ENCODE measurements at places on chromosomes 3 and 15. TPM values are rescaled to one million over a fixed set of nuclear protein-coding genes. Genes with fewer than 3 reads are reported as not detected.

The SERINC4 gene
- 0.09 TPM for total RNA-seq

The NOX5 gene
- total RNA-seq = 0.24 TPM

The CPNE9 gene
- total RNA-seq = 0.29 TPM

The ANKRD63 gene
- 0.40 TPM for total RNA-seq

The ADPRH gene
- total RNA-seq = 4.1 TPM

The SYNM gene
- 28.6 TPM for total RNA-seq

The SKOR1 gene
- total RNA-seq = not detected

The IL16 gene
- total RNA-seq = 0.02 TPM

The RTP3 gene
- total RNA-seq = not detected

The SIDT1 gene
- 0.32 TPM for total RNA-seq

The SUSD5 gene
- total RNA-seq = 3.7 TPM

The AZI2 gene
- total RNA-seq = 36.8 TPM

The MUSTN1 gene
- 0.21 TPM for total RNA-seq

The GOLGA6L7 gene
- not detected for total RNA-seq

The ERICH6 gene
- total RNA-seq = 0.10 TPM

The SOX14 gene
- not detected for total RNA-seq

The MPI gene
- total RNA-seq = 33.9 TPM

The TFRC gene
- 79.8 TPM for total RNA-seq

The BLOC1S6 gene
- 18.8 TPM for total RNA-seq

The IMPG2 gene
- not detected for total RNA-seq

All from A549 treated with AZD2906 at 1 μM for 4 hours (cell line).